ENCODE measurements at places on chromosomes 4 and X.

GRCh38 chr4:66223068-66223703 is 552.9 kb upstream of the EPHA5 start:
- DNase-seq, result no peak

- DNase-seq, result peak; percentile 51
Observed at GRCh38 chr4:64539234-64539849, 130.1 kb upstream of the TECRL start.

- DNase-seq, result no peak
Observed at GRCh38 chr4:122341886-122342285, 36.9 kb upstream of the ADAD1 start.

- no peak for DNase-seq
Observed at GRCh38 chr4:182447767-182448280, 204.6 kb downstream of the TENM3 start.

GRCh38 chr4:1683261-1683735 is 815 bp downstream of the FAM53A start:
- DNase-seq, result no peak

DNA sequence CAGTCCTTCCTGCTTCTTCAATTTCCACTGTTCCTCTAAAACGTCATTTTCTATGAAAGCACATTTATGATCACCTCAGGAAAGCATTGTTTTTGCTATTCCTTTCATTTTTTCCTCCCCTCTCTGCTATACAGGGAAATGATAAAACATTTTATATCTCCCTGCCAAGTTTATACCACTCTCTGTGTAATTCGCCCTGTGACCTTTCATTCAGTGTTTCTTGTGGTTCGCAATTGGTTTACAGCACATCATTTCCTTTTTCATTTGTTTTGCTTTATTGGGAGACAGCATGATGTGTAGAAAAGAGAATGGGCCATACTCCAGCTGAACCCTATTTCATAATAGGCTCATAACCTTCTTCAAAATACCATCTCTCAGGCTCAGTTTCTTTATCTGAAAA is 99.9 kb upstream of the RAPGEF2 start:
- DNase-seq, result no peak

DNA sequence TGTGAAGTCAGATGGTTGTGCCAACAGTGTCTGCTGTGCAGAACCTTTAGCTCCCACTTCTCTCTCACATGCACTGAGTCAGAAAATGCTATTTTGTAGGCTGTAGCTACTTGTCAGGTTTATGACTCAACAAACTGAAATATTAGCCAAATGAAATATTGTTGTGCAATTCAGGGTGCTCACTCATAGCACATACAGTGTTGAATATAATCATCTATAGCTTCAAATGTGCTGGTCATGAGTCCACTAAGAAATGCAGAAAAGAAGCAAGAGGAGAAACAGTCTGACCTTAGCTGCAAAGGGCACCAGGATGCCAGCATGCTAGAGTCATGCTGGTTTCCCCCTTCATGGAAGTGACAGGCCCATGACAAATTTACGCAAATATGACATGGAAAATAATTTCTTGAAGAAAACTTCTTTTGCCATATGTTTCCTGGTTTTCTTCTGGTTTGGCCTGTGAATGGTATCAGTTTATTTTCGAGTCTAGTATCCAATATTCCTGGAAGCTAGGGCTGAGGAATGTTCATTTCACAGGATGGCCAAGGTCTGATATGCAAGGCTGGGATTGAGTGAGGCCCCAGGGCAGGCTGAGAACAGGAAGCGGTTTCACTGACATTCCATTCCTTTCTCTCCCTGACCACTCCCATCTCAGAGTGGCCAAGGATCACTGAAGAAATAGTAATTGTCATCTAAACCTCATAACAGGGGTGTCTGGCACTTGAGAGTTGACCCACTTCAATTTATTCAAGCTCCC is 10.3 kb upstream of the CXCL2 start:
- DNase-seq, result peak; percentile 48

- DNase-seq, result no peak
Observed at GRCh38 chr4:98749206-98749605, 90.8 kb upstream of the TSPAN5 start.

Data from ecto neural progenitor cell (in vitro differentiated cells).